NCI-H82 (cell line): ENCODE measurements at places on chromosomes 2 and 18.
A peak's percentile ranks its signal among the peaks of the same experiment; 100 is the strongest.

DNA sequence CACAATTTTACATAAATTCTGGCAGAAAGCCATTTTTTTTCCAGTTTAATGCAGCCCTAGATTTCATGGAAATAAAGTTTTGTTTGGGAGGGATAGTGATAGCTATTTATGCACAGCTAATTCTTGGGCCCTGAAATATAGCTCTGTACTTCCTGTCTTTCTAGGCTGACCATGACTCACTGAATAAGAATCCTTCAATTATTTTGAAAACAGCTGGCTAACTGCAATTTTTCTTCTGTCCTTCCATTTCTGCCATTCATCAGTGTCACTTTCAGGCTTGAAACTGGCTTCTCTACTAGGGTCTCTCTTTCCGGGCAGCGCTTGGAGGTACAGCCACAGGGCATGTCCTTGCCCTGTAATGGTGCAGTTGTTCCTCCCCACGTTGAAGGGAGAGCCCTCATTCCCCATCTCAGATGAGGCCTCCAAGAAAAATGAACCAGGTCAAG, 97.1 kb upstream of the TMEM178A start:
- no peak for DNase-seq

DNA sequence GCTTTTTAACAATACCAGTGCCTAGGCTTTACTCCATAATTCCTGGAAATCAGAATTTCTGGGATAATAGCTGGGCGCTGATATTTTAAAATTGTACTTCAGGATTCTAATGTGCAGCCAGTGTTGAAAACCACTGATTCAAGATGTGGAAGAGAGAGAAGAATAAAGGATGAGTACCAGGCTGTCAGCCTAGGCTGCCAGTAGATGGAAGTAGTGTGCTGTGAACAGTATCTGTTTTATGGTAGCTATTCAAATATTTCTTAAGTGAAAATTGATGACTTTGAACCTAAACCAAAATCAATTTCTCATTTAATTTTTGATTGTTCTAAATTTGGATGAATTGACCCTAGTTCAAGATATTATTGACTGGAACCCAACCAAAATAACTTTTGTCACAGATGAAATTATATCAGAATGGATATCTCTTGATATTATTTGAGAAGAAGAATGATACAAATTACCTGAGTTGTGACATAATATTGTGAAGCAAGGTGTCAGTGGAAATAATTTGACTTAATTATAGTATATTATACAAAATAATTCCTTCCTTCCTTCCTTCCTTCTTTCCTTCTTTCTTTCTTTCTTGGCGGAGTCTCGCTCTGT, 88.0 kb downstream of the COMMD1 start:
- DNase-seq = peak; percentile 75

DNA sequence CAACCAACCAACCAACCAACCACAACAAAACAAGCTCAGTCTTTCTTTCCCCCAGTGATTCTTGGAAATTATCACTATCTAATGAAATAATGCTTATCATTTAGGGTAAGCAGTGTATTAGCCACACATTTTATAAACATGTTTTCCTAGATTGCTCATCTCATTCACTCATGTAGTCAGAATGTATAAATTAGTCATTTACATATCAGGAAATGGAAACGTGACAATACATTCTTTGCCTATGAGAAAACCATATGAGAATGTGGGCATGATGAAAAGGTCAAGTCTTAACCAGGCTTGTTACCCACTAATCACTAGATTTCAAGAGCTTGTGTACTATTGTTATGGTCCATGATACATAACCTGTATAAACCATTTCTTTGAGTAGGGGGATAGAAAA, 1583.4 kb upstream of the PIK3C3 start:
- no peak for DNase-seq

DNA sequence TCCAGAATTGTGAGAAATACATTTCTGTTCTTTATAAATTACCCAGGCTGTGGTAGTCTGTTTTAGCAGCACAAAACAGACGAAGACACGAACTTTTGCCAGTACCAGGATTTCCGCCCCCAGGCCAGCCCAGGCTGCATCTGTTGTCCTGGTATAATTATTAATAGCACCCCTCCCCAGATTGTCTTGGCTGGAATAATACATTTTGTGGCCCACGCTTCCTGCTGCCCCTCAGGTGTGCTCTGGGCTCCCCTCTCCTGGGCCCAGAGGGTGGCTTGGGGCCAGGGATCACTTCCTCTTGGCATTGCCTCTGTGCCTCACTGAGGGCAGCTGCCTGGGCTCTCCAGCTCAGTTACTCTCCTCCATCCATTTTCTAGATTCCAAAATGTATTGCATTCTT, 102.1 kb upstream of the HS6ST1 start:
- no peak for DNase-seq

DNA sequence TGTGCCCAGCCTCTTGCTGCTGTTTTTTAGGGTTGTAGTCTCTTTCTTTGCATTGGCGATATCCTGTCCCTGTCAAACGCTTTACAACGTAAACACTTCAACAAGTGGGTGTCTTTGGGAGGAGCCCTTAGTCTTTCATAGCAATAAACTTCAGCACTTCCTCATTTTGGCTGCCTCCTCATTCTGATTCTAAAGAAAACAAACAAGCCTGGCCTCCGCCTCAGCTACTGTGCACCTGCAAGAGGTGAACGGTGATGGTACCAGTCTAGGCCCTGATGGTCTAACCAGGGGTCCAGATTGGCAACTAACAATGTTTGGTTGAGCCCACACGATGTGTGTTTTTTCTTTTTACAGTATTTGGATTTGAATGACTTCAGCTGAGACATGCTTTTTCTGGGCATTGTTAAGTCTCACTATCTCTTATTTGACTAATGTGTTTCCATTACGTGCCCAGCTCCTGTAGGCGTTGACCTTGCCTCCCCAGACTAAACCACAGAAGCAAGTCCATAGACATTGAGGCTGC, 53.2 kb upstream of the CUL3 start:
- DNase-seq = no peak

- DNase-seq = peak; percentile 80
Observed at GRCh38 chr2:137888845-137889244, 75.4 kb upstream of the HNMT start.

GRCh38 chr18:57175532-57175931, 28.6 kb downstream of the BOD1L2 start:
- no peak for DNase-seq

- no peak for DNase-seq
Observed at GRCh38 chr2:174585146-174585545, 12.5 kb downstream of the WIPF1 start.

DNA sequence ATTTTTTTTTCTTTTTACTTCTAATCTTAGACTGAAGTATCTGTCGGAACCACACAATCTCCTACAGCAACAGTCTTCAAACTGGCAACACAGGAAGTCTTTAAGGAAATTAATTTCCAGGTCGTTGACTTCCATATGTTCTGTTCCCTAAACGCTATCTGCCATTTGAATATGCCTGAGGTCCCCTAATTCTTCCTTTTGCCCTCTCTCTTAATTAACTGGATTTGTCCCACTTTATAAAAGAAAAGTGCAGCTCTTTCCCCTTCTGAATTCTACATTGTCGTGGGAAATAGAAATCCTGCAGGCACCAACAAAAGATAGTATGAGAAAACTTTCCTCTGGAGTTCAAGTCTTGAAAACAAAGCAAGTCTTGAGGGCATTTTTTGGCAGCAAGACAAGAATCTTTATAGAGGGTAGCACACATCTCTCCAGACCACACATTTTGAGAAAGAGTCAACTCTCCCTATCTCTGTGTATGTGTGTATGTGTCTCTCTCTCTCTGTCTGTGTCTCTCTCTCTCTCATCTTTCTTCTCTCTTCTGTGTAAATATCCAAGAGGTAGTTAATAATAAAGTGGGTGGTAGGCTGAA, 879.8 kb downstream of the SOCS6 start:
- DNase-seq = no peak

DNA sequence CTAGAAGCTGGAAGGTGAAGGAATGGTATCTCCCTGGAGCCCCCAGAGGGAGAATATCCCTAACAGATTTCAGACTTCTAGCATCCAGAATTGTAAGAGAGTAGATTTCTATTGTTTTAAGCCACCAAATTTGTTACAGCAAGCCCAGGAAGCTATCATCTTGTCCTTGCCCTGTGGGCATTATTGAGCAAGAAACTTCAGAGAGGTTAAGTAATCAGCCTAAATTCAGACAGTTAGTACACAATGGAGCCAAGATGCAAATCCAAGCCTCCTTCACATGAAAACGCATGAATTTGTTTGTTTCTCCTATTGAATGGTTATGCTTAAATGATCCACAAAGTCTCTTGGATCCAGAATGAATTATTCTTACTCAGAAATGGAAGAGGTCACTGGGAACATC, 55.2 kb upstream of the TRIB2 start:
- DNase-seq = no peak

DNA sequence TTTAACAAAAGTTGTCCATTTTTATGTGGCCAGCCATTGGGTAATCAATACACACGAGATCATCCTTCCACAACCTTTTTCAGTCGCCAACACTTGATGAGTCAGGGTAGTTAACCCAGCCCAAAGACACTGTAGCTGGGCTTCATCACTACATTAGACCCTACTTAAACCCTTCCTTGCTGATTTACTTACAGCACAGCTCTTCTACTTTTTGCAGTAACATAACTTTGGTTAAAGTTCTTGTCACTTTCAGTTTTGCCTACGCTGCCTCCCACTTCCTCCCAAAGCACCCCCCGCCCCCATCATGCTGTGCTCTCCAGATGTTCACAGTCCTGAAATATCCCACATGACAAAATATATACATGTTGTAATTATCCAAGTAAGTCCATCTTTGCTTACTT, 103.6 kb downstream of the CDK15 start:
- no peak for DNase-seq
